Amygdala (tissue), 56 donors: ENCODE measurements at places on chromosomes 6 and 20.

GRCh38 chr6:20577173-20577688 is 43.0 kb downstream of the CDKAL1 start:
- no peak for DNase-seq

DNA sequence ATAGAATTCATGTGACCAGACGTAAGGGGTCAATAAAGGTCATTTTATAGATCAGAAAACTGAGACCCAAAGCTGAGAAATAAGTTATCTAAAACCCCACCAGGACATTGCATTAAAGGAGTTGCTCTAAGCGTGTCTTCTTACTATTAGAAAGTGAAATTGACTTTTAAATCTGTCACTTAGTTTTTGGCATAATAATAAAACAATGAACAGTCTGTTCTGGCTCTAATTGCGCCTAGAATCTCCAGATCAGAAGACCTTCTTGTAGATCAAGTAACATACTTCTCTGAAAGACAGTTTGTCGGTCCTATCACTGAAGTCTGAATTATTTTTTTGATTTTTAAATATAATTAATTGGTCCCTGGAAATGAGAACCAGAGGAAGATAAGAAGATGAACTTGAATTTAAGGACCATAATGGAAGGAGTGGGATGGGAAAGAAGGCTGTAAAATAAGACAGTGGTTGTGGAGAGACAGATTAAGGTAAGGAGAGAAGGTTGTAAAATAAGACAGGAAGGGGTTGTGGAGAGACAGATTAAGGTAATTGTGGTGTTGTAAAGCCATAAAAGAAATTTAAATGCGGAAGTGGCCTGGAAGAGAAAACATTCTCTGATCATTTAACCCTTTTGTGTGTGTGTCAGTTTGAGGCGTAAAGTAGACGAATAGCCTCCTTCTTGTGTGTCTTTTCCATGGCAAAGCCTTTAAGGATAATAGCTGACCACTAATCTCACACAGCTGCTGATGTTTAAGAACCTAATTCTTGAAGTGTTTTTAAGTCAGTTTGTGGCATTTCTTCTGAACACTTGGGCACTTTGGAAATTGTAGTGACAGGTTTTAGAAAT is 20.1 kb downstream of the TOP1 start:
- no peak for DNase-seq

- no peak for DNase-seq
Measured at GRCh38 chr20:17871181-17871580, 97.4 kb downstream of the SNX5 start.

DNA sequence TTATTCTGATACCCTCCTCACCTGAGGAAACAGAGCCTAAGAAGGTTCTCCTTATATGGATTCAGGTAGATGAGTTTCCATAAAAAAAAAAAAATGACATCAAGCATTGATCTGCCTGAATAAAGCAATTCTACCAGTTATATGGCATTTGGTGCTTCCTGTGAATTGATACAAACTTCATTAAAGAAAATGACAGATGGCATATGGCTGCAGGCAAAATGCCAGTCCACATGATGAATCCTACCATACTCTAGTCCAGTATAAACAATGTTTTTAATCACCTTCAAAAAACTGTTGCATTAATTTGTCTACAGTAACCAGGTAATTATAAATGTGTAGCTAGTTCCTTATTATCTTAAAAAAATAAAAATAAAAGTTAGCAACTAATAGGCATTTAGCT is 559.2 kb upstream of the FLRT3 start:
- DNase-seq, result no peak

DNA sequence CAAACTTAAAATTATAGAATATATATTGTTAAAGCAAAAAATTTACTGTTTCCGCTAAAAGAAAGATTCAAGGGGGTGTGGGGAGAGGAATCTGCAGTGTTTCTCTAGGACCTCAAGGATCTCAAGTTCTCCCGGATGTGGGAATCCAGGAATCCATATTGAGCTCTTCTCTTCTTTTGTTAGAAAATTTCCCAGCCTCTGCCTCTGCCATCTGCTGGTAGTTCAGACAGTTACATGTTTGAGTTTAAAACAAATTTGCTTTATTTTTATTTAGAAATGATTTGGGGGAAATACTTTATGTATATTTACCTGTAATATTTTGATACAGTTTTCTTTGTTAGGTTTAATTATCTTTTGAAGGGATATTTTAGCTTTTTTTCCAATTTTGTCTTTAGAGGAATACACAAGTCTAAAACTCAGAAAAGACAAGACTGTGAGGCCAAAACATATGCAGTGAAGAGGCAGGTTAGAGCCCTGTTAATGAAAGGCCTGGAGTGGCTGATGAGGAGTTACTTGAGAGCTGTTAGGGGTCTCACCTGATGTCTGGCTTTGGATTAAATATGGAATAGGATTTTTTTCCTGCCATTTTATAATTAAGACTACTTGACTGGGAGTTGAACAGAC is 268.8 kb downstream of the ARID1B start:
- DNase-seq, result no peak

GRCh38 chr6:130473886-130474285 is 108.1 kb downstream of the TMEM200A start:
- DNase-seq, result no peak

- no peak for DNase-seq
Measured at GRCh38 chr6:1118287-1118647, 193.6 kb upstream of the FOXQ1 start.

DNA sequence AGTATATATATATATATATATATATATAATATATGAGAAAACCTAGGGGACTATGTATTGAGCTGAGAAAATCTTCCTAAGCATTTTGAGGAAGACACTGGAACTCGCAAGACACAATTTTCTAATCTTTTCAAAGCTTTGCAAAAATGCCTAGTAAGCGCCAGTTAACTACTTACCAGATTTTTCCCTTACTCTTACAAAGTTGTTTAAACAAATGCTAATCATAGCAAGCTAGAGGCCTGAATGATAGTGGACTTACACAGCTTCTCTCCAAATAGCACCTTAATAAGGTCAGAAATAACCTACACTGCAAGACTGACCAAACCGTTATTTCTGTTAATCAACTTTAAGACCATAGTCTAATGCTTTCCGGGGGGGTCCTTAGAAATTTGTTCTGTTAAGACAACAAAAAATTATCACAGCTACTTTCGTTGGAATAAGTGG is 56.1 kb upstream of the HFE start:
- DNase-seq, result no peak

DNA sequence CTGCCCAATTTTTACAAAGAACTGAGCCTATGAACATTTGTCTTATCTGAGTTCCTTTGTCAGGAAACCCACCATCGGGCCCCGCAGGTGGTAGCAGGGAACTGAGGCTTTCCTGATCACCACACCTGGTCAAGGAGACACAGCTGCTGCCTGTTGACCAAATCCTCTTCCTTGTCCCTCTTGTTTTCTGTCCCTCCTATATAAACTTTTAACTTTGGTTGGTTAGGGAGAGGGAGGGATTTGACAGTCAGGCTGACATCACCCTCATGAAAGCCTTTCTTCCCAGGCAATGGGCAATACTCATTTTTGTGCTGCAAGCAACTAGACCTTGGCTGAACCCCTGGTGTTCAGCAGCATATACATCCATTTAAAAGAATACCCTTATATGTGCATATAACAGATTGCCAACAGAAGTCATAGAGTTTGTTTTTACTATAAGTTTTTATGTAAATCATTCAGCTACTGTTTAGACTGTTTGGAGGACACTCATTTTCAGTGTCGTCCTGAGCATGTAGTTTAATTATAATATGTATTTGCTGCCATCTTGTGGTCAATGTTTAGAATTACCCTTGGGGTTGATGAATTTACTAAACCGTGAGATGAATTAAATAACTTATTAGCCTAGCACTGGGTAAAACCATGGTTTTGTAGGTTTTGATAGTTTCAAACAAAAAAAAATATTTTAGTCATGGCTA is 17.0 kb downstream of the CRISP1 start:
- DNase-seq, result peak; percentile 65

DNA sequence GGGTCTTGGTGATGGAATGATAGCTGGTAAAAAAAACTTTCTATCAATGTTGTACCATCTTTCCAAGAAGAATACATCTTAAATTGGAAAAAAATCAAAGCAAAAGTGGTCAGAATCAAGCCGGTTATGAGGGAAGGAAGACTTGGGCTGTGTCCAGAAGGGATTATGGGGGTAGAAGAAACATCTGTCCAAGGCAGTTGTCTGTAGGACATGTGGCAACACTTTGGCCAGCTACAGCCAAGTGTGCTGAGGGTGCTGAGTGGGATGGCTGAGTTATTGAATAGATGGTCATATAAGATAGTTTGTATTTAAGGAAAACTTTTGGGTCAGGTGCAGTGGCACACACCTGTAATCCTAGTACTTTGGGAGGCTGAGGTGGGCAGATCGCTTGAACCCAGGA is 38.4 kb downstream of the INSM1 start:
- DNase-seq, result no peak

GRCh38 chr20:59940956-59941294 is 736 bp downstream of the FAM217B start:
- DNase-seq, result no peak

DNA sequence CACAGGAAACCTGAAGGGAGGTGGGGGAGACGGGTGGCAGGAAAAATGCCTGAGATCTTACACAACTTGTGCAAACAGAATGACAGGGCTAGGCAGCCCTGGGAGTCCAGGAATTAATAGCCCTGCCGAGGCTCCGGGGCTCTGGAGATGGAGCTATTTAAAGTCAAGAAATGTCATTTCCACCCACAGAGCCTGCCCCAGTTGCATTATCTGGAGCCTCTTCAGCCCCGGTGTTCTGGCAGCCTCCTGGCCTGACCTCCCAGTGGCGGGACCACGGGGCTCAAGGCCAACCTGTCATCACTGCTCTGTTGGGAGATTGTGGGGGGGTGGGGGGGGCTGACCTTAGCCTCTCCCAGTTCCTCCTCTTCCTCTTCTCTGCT is 28.5 kb upstream of the SCUBE3 start:
- DNase-seq, result no peak

GRCh38 chr6:144969154-144969553 is 684.0 kb downstream of the UTRN start:
- no peak for DNase-seq

DNA sequence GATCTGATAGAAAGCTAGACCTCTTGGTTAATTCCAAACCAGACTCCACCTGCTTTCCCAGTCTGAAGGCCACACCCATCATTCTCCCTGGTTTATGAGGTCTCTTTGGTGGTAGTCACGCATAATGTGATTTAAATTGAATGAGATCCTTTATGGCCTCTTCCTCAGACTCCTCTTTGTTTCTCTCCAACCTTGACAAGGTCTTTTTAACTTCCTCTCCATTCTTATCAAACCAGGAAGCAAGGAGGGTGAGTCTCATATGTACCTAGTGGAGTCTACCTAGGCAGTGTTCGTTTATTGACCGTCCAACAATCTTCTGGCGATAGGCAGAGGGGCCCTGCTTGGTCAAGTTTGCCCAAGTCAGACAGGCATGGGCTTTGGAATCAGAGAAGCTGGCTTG is 184.2 kb upstream of the LAMP5 start:
- DNase-seq, result no peak

- DNase-seq, result no peak
Measured at GRCh38 chr6:7832904-7833750, 77.5 kb downstream of the TXNDC5 start.

- DNase-seq, result no peak
Measured at GRCh38 chr20:61757678-61758563, 307.8 kb downstream of the TAF4 start.

GRCh38 chr20:64156136-64156885 is 7.9 kb upstream of the MYT1 start:
- DNase-seq, result no peak

- no peak for DNase-seq
Measured at GRCh38 chr6:101758368-101758767, 364.9 kb downstream of the GRIK2 start.

- DNase-seq, result no peak
Measured at GRCh38 chr6:36110050-36110449, 20.3 kb upstream of the MAPK13 start.

DNA sequence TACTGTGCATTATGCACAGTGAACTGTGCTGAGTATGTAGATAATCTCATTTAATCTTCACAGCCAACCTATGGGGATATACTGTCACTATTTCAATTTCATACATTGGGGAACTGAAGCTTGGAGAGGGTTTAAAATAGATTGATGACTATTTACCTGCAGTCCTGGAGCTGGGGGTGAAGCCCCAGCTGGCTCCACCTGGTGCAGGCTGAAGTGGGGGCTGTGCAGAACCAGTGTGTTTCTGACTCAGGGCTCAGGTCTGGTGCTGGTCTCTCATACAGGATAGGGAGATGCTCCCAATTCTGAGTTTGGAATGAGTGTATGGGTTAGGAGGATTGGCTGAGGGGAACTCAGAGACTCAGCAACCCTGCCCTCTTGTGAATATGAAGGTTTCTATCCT is 176.1 kb upstream of the CEP162 start:
- no peak for DNase-seq

GRCh38 chr20:44021900-44022299 is 107.2 kb downstream of the TOX2 start:
- no peak for DNase-seq

GRCh38 chr6:24799541-24799915 is 811 bp upstream of the ARMH2 start:
- no peak for DNase-seq

DNA sequence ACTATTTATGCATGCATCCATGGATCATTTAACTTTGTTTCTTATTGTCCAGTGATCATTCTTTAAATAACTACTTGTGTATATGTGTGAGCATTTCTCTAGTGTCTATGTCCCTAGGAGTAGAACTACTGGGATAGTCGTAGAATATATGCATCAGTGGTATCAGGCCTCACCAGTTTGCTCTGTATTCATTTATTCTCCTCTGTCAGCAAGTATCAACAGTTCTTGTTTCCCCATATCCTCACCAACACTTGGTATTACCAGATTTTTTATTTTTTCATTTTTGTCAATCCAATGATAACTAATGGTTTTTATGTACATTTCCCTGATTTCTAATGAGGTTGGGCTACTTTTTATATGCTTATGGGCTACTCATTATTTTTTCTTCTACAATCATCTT is 27.9 kb downstream of the CTNNBL1 start:
- DNase-seq, result no peak

- no peak for DNase-seq
Measured at GRCh38 chr6:89411145-89412070, 665 bp downstream of the RRAGD start.

DNA sequence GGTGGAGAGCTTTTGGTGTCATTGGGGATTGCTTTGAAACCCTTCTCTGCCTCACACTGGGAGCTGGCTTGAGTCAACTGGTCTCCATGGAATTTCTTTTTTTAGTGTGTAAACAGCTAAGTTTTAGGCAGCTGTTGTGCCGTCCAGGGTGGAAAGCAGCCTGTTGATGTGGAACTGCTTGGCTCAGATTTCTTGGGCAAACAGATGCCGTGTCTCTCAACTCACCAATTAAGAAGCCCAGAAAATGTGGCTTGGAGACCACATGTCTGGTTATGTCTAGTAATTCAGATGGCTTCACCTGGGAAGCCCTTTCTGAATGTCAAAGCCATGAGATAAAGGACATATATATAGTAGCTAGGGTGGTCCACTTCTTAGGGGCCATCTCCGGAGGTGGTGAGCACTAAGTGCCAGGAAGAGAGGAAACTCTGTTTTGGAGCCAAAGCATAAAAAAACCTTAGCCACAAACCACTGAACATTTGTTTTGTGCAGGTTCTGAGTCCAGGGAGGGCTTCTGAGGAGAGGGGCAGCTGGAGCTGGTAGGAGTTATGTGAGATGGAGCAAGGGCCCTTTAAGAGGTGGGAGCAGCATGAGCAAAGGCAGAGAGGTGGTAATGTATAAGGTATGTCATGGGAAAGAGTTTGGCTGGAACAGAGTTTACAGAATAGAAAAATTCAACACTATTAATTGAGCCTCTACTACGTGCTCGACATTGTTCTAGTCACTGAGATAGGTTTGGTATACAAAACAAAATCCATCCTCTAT is 31.2 kb downstream of the SRSF3 start:
- DNase-seq, result peak; percentile 12
